ENCODE measurements at places on chromosomes 4 and X.
A peak's percentile ranks its signal among the peaks of the same experiment; 100 is the strongest.

GRCh38 chr4:32140636-32141035, 1420.5 kb downstream of the PCDH7 start:
- no peak for DNase-seq

DNA sequence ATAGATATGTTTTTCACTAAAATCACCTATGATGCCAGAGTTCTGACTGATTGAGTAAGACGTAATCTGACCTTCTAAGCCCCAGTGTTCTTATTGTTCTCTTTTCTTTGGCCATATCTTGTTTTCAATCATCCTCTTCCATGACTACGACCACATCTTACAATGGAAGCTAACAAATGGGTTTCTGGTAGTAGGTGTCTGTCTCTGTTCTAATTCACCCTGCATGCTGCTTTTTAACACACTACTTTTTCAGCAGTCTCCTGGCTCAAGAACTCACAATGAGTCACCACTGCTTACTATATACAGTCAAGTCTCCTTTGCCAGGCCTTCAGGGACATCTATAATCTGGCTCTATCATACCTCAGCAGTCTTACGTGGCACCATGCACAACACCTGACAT, 146.1 kb downstream of the NEXMIF start:
- no peak for DNase-seq

- DNase-seq, result no peak
These were observed 41.0 kb downstream of the BEX3 start for GRCh38 chrX:103417370-103417769.

GRCh38 chrX:39855748-39856129, 242.0 kb downstream of the BCOR start:
- DNase-seq, result peak; percentile 66

- no peak for DNase-seq
These were observed 10.3 kb downstream of the SPATA4 start for GRCh38 chr4:176185051-176185450.

GRCh38 chrX:45186643-45187026, 14.0 kb downstream of the DIPK2B start:
- DNase-seq, result no peak

GRCh38 chr4:182862141-182862875, 54.9 kb downstream of the DCTD start:
- no peak for DNase-seq

DNA sequence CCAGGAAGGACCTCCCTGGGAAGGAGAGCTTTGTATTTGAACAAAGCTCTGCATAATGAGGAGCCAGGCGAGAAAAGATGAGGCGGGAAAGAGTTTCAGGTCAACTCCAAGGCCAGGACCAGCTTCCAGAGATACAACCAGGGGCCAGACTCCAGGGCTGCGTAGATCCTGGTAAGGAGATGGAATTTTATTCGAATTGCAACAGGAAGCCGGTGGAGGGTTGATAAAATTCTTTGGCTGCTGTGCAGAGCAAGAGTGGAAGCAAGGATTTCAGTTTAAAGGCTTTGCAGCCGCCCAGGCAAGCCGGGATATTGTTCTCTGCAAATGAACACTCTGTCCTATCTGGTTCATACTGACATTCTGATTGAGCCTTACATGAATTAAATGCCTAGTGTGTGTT, 40.2 kb upstream of the CBR4 start:
- DNase-seq, result no peak

All from activated CD4-positive, alpha-beta T cell treated with anti-CD3 and anti-CD28 coated beads for 1 hour (primary cell).